Suprapubic skin (tissue), 4 donors: ENCODE measurements at places on chromosomes 2 and 18. TPM values are rescaled to one million over a fixed set of nuclear protein-coding genes. Genes with fewer than 3 reads are reported as not detected.

Gene OTOS
- not detected for total RNA-seq

DNA sequence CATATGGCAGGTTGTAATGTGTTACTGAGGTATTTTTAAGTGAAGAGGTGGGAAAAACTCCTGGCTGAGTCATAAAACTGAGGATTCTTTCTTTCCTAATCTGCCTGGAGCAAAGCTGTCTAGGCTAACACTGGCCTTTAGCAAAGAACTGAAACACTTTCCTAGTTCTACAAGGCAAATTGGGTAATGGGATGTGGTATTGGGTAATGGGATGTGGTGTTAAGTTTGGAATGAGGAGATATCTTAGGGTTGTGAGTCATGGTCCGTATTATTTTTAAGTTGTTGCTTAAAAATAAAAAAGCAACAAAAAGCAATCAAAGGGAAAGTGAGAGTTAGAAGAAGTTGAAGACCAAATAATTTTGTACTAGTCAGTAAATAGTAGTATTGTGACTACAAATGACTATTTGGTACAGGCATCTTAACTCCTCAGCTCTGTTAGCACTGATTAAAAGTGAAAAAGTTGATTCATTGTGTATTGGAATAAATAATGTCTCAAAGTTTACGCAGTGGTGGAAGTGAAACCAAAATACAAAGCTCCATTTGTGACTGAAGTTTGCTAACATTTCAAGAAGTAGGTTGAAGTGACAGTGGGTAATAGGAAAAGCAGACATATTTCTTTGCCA lies 216.8 kb downstream of the CAMKMT start:
- H3K4me1 ChIP-seq: peaks cover 3% of the 10 kb centered on the region
- H3K27me3 ChIP-seq: no peaks in the 10 kb centered on the region
- H3K4me3 ChIP-seq: no peak overlapping the region
- DNase-seq: no peak

DNA sequence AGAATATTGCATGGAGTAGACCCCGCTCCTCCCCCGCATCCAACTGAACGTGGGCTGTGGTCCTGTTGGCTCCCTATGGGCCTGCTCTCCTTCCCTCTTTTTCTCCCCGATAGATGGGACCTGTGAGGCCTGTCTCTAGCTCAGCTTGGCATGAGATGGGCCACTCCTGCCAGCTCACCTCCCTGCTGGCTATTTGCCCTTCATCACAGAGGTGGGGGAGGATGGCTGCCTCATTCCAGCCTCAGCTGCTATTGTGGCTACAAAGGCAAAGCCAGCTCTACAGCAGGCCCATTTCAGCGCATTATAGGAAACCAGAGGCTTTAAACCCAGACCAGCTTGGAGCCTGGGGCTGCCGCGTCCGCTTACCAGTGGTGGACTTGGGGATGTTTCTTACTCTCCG lies 313.9 kb downstream of the GBX2 start:
- H3K27ac ChIP-seq: no peak overlapping the region
- H3K27me3 ChIP-seq: no peaks in the 10 kb centered on the region
- H3K4me1 ChIP-seq: peaks cover under 1% of the 10 kb centered on the region
- no peak for DNase-seq

DNA sequence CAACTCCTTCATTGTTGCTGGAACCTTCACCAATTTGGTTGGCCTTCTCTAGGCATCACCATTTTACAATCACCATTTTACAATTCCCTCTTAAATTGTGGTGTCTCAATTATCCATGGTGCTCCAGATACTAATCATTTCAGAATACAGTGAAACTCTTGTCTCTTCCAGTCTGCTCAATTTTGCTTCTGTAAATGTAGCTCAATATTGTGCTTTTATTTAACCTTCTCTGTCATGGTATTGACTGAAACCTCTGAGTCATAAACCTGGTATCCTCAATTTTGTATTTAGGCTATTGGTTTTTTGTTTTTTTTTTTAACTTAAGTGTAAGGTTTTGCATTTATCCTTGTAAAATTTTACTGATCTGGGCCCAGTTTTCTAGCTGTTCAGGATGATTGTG lies 16.1 kb downstream of the STRADB start:
- H3K4me1 ChIP-seq: no peaks in the 10 kb centered on the region
- DNase-seq: no peak
- peaks cover 45% of the 10 kb centered on the region for H3K36me3 ChIP-seq

Gene KLHL29
- 21.6 TPM for total RNA-seq

Gene FBLN7
- total RNA-seq: 4.4 TPM

Gene TBR1
- not detected for total RNA-seq
